ENCODE measurements at places on chromosomes 11 and 22.

- DNase-seq = no peak
Measured at GRCh38 chr11:60170566-60170965, 12.3 kb downstream of the MS4A6A start.

DNA sequence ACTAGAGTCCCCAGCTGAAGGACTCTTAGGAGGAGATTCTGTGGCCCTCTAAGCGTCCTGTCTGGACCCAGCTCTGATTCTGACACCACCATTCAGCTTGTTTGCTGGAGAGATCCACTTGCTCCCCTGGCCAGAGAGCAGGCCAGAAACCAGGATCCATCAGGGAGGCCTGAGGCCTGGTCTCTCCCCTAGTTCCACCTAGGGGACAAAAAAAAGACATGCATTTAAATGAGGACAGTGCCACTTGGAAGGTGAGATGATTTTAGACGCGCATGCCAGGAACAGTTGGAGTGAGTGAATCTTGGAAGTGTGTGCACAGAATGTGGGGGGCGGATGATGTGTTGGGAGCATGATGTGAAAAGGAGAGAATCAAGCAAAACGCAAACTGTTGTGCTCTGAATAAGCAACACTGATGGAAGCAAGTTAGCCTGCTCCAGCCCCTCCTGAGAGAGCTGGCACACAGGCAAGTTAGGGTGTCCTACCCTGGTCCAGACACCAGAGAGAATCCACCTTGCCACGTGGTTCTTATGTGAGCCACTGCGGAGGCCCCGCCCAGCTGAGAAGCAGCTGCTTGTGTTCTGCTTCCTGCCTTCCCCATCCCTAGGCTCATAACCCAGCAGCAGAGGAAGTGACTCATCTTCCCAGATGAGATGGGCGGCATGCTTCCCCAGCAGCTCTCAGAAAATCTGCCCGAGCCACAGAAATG, 8.0 kb upstream of the SLCO2B1 start:
- DNase-seq = peak; percentile 72

GRCh38 chr22:29670626-29671025, 49.2 kb upstream of the CABP7 start:
- no peak for DNase-seq

- DNase-seq = no peak
Measured at GRCh38 chr11:92397221-92397755, 172.7 kb downstream of the FAT3 start.

DNA sequence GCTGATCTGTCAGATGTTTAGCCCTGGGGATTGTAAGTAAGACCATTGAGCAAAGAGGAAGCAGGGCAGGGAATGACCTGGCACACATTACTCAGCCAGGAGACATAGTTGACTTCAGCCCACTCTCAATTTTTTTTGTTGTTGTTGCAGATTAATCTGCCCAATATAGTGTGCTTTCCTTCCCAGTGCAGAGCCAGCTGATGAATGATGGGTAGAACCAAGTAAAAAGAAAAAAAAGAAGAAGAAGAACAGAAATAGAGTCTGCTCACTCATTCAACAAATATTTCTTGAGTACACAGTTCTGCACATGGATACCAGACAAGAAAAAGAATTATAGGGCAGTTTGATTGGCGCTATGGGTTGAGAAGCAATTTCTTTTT, 292.7 kb downstream of the ETS1 start:
- no peak for DNase-seq

DNA sequence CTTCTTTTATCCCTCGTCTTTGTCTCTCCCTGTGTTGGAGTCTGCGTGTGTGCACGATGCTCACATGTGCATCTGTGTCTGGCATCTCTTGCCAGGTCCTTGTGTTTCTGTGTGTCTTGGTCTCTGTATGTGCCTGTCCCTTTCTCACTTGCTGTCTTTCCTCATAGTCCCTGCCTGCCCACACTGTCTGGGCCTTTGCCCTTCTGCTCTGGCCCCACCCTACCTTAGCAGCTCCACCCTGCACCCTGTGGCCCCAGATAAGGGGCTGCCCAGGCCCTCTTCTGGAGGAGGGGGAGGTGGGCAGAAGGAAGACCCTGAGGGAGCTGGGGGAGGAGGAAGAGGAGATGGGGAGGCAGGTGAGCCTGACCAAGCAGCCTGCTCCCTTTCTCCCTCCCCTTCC, 2.8 kb downstream of the EHBP1L1 start:
- DNase-seq = no peak

DNA sequence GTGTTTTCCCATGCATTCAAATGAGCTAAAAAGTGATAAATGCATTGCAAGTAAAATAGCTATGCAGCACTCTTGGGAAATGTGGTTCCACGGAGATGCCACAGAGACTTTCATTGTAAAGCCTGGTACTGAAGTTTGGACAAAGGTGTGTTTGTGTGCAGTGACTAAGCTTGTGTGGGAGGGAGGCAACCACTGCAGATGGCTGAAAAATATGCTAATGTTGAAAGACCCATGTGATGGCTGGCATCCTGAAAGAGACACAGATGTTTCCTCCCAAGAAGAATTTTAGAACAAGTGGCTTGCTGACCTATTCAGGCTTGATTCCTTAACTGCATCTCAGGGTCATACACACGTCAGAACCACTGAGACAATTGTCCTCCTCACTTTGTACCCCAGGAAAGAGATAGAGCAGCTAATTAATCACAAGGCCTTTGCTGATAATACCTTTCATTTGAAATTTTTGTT, 73.8 kb downstream of the FAM76B start:
- peak; percentile 46 for DNase-seq

DNA sequence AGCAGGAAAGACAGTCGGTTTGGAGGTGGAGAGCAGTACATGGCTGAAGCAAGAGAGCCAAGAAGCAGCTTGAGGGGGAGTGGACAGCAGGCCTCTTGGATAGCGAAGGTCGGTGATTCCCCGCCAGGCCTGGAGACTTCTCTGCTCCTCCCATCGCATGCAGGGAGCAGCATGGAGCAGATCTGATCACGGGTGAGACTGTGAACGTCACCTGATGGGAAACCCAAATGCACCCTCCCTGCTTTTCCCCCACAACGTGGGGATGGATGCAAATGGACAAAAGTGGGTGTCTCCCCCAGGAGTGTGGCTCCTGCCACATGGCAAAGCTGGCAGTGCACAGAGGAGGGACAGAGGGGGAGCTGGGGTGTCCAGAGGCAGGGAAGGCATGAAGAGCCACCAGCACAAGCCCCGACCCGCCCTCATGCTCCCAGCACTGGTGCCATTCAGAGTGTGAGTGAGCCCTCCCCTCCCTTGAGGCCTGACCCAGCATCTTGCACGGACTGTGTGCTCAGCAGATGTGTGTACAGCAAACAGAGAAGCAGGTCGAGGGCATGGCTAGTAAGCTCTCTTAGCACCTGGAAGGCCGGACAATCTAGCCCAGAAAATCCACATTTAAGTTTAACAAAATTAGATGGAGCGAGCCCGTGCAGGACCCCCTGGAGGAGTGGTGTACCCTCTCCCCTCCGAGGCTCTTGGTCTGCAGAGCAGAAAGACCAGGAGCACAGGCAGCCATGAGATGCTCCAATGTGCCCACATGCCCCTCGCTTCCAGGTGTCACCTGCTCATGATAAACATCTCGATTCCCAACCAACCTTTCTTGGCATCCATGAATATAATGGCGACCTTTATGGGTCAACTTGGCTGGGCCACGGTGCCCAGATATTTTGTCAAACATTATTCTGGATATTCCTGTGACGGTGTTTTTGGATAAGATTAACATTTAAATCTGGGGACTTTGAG, 661.7 kb downstream of the TBC1D22A start:
- DNase-seq = no peak

GRCh38 chr11:128784059-128784804, 82.9 kb downstream of the KCNJ1 start:
- DNase-seq = no peak

DNA sequence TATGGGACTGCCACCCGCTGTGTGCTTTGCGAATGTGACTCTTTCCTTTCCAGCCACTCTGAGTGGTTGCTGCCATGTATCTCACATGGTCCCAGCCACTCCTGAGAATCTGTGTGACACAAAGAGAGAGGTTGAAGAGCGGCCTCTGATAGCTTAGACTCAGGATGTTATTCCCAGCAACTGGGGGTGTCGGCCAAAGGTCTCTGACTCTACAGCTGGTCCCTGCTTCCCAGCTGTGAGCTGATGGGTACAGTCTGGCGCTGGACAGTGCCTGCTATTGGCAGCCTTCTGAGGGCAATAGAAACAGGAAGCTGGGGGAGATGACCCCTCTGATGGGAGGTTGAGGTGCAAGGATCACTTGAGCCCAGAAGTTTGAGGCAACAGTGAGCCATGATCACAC, 105.1 kb downstream of the RRAS2 start:
- DNase-seq = no peak

DNA sequence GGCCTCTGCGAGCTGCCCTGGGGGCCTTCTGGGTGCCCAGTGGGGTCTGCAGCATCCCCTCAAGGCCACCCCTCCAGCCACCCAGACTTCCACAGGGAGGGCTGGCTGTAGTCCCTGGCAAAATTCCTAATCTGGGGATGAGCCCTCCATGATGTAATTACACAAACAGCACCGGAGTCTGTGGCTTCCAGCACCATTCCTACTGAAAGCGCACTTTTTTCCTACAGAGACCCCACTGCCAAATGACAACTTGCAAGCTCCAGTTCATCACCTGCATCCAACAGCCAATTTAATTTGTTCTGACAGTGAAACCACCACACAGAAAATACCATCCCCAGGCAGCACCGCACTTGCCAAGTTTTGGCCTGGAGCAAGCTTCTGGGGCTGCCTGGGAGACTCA, 70.4 kb downstream of the TRMU start:
- no peak for DNase-seq

- no peak for DNase-seq
Measured at GRCh38 chr22:42433754-42434682, 1.8 kb upstream of the NFAM1 start.

DNA sequence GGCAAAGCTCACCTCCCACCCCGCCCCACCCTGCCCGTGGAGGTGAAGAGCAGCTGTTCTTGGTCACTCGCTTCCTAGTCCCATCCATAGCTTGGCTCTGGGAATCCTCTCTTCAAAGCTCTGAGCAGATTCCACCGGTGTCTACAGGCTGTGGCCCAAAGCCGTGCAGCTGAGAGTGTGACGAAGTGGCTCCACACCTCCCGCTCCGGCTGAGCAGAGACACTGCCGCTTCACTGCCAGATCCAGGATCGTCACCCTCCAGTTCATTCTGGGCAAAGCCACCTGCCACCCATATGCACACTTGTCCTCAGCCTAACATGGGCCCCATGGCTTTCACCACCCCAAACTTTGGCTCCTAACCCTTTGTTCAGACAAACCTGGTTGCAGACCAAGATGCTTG, 532.9 kb upstream of the B3GAT1 start:
- DNase-seq = no peak

- DNase-seq = no peak
Measured at GRCh38 chr11:77438487-77438886, 35.4 kb downstream of the PAK1 start.

DNA sequence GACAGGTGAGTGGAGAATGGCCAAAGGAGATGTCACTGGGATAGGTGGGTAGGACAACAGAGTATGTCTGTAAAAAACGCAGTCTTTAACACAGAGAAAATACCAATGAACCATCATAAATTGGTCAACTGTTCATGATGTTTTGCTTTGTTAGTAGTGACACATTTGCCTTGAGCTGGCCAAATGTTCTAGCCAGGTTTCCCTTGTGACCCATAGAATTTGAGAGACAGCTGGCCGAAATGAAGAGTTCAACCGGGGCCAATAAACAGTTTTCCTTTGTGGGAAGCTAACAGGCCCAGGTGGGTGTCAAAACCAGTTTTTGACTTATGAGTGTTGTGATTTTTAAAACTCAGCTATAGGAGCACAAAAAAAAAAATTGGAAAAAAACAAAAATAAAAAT, 116.6 kb upstream of the BID start:
- no peak for DNase-seq

- no peak for DNase-seq
Measured at GRCh38 chr11:121152764-121153163, 51.7 kb downstream of the TECTA start.

- DNase-seq = no peak
Measured at GRCh38 chr22:20748731-20749428, 25.0 kb upstream of the SERPIND1 start.

DNA sequence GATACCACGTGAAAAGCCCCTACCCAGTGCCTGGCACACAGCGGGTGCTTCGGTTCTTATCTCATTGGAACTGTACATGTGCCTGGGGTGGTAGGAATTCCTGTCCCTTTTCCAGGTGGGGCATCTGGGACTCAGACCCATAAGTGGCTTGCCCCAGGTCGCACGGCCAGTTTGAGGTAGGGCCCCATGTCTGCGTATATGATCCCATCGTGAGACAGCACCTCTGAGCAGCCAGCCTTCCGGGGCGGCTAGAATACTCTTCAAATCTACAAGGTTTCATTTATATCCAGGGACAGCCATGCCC, 33.5 kb upstream of the SMIM38 start:
- DNase-seq = no peak

GRCh38 chr11:19208959-19209546, 7.3 kb upstream of the CSRP3 start:
- no peak for DNase-seq

- peak; percentile 26 for DNase-seq
Measured at GRCh38 chr11:105034813-105035620, at the start of gene CASP1. CASP1 (minus strand) TSS chr11:105035144; CDS start chr11:105035113, 31 bp downstream.

- no peak for DNase-seq
Measured at GRCh38 chr22:11042116-11042515, 4485.9 kb upstream of the OR11H1 start.

- no peak for DNase-seq
Measured at GRCh38 chr22:44075670-44076069, 51.6 kb downstream of the PARVB start.

DNA sequence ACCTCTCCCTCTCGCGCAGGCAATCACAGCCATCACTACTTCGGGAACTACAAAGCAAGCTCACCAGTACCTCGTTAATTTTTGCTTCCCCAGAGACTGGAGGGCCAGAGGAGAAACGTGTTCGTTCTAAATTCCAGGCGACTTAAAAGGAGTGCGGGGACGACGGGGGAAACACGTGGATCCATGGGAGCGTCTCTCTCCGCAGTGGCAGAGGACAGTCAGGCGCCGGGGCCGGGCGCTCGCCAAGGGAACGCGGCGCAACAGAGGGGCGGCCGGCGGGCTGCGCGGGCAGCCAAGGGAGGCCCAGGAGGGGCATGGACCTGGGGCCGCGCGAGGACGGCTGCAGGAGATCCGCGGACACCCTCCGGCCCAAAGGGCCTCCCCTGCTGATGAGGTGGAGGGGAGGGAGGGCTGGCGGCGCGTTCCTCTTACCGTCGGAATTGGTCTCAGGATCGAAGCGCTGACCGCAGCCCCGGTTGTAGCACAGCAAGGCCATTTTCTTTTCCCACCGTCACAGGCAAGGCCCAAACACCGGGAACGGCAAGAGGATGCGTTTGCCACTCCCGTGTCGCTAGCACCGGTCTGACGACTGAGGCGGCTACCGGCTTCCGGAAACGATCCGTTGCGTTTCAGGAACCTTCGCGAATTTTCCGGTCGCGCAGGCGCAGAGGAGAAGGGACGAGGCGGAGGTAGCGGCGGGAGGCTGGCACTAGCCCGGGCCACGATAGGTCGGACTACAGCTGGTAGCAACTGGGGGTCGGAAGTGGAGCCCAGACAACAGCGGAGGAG, at the start of gene CHORDC1:
Gene CHORDC1 (minus strand): TSS at position 591 of the 789 bp plus-strand sequence. CDS start 95 bp downstream, at position 496.
- peak; percentile 95 for DNase-seq

- no peak for DNase-seq
Measured at GRCh38 chr22:22404598-22405284, 103.8 kb downstream of the ZNF280B start.

- DNase-seq = no peak
Measured at GRCh38 chr22:23306926-23307325, 126.6 kb downstream of the BCR start.

GRCh38 chr11:77407613-77408012, 66.3 kb downstream of the PAK1 start:
- no peak for DNase-seq

Data from activated T-cell treated with anti-CD3 and anti-CD28 coated beads for 24 hours (primary cell).